WERI-Rb-1 (cell line): ENCODE measurements at places on chromosomes 13 and 19.

DNA sequence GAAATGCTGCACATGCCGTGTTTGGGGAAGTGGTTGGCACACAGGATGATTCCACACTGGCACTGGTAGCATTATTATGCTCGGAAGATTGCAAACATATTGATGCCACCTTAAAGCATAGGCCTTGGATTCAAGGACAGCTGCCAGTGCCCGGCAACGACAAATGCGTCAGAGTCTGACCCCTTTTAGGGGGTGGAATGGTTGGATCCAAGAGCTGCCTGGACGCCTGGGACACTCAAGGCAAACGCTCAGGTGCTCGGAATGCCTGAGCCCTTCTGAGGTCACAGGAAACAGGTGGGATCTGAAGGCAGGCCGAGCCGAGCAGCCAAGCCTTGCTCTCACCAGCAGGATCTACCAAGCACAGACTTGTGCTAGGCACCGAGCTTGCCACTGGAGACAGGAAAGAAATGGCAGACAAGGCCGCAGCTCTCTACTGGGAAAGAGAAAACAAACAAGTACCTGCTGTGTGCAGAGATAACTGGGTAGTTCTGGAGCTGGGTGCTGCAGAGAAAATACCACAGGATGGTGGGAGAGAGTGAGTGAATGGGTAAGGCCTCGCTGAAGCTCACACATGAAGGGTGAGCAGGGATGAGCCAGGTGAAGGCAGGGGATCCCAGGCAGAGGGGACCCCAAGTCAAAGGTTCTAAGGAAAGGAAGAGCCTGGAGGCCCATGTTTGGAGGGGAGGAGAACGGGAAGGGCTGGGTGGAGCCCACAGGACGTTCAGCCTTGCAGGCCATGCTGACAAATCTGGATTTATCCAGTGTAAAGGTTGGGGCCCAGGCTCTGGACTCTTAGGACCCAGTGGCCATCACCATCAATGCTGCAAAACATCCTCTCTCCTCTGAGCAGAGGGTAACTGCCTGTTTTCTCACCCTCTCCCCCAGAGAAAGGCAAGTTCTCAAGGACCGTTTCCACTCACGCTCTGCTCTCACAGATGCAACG lies 9.2 kb downstream of the RANBP3 start:
- no peak for DNase-seq

GRCh38 chr13:24502533-24503378 lies 9.8 kb downstream of the PARP4 start:
- no peak for DNase-seq

- no peak for DNase-seq
These were observed 6.4 kb upstream of the EPHX3 start for GRCh38 chr19:15238639-15239155.

DNA sequence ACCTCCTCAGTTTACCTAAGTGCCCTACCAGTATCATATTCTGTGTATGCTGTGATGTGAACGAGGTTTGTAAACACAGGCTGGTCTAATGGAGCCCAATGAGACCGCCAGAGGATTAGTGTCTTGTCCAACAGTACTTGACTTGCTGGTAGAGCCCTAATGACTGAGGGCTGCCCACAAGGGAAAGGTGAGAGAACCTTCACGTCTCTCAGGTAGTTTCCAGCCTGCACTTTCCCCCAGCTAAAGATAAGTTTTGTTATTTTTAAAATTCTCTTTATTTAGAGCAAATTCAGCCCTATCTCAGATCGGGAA lies 498 bp upstream of the RBM26 start:
- DNase-seq: no peak

GRCh38 chr13:48151363-48152161 lies 56.7 kb upstream of the MED4 start:
- no peak for DNase-seq
